Cortex of kidney (tissue), 1 donor: ENCODE measurements at places on chromosomes 4 and X.

DNA sequence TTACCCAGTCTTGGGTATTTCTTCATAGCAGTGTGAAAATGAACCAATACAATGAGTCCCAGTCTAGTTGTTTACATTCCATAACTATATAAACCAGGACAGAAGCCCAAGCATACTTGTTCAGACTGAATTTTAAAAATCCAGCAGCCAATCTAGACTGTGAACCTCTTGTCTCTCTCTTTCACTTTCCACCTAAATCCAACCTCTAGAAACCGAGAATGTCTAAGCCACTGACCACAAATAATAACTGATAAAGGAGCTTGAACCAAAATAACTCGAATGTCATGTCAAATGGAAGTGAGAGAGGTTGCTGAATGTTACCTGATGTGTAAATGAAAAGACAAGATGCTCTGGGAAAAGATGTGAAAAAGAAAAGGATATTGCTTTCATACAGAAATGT is 544.7 kb downstream of the NLGN4X start:
- DNase-seq = no peak

DNA sequence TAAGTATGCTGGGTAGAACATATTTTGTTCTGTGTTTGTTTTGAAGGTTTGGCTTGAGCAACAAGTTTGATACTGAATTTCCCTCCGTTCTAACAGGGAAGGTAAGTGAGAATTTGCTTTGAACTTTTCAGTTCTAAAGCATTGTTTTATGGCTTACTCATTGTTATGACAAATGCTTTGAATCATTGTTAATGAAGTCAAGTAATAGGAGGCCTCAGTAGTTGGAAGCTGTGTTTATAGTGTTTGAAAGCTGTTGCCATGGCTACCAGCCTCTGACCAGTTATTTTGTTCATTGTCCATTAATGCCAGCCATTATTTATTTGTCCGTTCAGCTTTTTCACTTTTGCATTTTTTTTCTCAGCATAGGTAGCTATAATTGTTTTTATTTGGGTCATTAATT is 14.4 kb downstream of the CHIC1 start:
- DNase-seq = no peak

DNA sequence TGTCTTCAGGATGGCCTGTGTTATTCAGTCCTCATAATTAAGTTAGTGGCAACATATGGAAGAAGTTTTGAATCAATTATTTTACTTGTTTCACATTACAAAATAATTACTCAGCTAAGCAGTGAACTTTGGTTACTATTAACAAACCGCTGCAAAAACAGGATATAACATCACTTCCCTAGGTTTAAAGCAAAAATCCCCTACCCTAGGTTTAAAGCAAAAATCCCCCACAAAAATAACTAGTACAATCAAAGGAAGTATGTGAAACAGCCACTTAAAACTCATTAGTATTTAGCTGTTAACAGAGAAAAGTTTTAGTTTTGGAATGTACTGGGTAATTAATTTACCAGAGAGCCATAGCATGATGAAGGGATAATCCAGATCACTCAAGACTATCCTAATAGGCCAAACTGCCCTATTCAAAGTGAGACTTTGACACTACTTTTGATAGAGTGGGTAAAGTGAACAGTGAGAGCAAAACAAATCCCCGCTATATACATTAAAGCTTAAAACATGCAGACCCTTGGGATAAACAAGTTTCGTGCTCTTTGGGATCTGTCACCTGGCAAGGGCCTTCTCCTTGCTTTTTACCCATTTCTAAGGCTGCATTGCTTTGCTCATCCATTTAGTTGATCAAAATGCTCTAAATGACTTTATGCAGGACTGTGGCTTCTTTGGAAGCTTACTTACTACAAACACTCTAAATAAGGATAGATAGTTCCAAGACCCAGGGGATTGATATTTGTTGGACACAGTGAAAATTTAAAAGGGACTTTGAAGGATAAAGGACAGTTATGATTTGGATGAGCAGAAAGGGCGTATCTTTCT is 36.4 kb upstream of the GPR174 start:
- no peak for DNase-seq

GRCh38 chrX:9231491-9231890 is 197.6 kb upstream of the FAM9B start:
- DNase-seq = no peak

DNA sequence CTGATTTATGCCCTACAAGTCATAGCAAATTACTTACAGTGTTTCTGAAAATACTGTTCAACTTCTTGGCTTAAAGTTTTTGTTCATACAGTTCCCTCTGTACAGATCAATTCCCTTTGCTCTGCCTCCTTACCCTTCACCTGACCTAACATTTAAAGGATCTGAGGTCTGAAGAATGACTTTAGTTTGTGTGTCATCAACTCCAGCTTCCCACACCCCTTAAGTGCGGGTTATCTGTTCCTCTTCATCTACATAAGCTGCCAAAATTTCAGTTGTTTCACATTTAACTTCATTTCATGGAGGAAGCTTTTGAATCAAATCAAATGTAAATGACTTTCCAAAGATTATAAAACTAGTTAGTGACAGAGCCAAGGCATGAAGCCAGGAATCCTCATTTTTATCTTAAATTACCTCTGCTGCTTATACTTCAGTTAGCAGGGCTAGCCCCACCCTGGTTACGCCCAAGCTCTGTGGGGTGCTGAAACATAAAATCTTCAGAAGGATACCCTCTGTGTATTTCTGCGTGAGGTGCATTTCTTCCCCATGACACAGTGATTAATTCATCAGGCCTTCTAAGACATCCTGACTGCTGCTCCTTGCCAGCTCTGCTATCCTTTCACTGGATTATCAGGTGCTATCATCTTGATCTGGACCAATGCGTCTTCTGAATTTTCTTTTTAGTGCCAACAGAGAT is 16.5 kb downstream of the CXCL1 start:
- DNase-seq = no peak

GRCh38 chr4:167964766-167965373 is 127.5 kb upstream of the ANXA10 start:
- DNase-seq = no peak
